ENCODE measurements at places on chromosomes 5 and 9.
A peak's percentile ranks its signal among the peaks of the same experiment; 100 is the strongest.

GRCh38 chr9:111961575-111961974, 65.0 kb downstream of the UGCG start:
- DNase-seq = no peak

DNA sequence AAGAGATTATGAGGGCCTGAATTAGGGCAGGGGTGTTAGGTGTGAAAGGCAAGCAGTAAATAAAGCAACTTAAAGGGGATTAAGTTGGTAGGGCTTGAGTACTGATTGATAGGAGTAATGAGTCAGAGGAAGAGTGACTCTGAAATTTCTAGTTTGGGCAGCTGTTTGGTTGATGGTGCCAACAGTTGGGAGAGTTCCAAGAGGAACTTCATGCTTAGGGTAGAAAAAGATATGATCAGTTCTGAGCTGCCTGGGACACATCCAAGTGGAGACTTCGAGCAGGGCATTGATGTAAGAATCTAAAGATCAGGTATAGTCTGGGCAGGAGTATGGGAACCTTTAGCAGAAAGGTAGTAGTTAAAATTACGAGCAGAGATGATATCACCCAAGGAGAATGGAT, 10.2 kb downstream of the MAMDC2 start:
- no peak for DNase-seq

DNA sequence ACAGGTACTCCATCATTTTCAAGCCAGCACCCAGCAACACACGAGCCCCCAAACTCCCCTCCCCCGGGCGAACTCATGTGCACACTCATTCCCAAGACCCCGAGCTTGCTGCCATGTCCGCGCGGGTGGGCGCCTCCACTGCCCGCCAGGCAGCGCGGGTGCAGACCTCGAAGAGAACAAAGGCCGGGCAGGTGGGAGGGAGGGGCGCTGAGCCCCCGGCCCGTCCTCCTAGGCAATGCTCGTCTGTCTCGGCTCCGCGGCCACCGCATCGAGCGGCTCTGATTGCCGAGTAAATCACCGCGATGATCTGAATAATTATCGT, 47.1 kb upstream of the PSD2 start:
- no peak for DNase-seq

GRCh38 chr5:9782826-9783560, 152.8 kb upstream of the TAS2R1 start:
- DNase-seq = no peak

DNA sequence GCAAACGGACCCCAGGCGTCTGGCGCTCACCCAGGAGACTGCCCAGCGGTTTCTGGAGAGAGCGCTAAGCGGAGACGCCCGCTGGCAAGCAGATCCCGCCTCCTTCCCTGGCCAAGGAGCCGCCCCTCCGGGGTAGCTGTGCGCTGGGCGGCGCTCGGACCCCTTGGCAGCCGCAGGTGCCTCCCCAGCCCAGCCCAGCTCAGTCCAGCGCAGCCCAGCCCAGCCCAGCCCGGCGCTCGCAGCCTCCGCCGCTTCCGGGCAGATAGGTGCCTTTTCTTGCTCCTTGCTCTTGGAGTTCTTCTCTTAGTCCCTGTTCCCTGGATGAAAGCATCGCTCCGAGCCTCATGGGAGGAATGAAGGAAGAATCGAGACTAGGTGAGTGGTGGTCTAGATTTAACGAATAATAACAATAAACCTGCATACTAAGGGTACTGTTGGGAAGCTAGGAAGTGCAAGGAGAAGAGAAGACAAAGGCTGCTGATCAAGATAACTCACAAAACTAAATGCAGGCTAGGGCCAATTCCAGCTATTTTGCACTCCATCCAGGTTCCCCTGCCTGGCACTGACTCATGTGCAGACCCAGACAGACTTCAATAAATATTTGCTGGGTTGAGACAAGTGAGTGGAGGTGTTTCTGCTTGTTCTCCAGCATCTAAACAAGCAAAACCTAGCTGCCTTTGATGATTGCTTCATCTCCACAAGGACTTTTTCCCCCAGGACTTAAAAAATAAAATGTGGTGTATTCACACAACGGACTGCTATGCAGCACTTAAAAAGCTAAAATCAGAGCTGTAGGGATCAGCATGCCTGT, at the start of gene STK32A:
TSS of gene STK32A (plus strand) at position 202 of the 811 bp plus-strand sequence. CDS start 4,609 bp downstream, outside the sequence.
- DNase-seq = no peak

DNA sequence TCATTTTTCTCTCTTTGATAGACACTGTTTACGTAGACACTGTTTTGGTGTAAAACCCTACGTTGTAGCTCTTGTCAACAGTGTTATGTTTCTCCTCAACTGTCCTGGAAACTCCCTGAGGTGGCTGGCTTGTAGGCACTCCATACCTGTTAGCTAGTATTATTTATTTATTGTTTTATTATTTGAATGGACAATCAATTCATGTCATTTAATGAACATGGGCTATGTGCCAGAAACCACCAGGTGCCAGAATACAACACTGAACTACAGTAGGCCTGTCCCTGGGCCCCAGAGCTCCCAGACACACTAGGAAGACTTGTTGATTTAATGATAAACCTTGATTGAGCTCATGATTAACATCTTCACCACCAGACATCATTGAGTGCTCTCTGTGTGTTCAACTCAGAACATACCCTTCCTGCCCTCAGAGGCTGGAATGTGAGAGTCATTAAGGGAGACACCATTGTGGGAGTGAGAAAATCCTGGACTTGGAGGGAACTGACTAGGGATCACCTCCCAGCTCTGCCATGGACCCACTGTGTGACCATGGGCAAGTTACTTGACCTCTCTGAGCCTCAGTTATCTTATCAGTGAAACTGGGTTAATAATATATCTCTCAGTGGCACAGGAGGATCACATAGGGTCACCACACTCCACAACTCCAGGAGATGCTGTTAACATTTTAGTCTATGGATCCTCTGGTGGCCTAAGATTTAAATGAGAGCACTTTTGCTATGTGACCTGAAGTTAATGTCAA, 19.2 kb downstream of the IRF1 start:
- no peak for DNase-seq

- DNase-seq = no peak
Observed at GRCh38 chr9:131391504-131391903, 2.4 kb upstream of the PRRC2B start.

DNA sequence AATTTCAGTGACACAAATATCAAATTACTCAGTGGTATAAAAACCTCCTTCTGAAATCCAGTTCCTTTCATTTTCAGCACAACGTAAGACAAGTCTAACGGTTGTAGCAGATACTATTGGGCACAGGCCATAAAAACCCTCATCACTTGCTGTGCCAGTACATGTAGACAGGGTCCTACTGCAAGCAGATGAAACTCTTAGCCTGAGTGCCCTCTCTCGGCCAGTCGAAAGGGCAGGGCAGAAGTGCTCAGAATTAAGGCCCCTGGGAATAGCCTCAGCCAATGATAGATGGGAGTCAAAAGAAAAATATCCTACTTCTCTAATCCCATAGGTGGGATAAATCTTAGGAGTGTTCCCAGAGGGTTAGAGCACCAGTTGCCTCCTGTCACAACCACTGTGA, 168.5 kb upstream of the FER start:
- no peak for DNase-seq

GRCh38 chr9:110126986-110127864, 80.7 kb downstream of the C9orf152 start:
- no peak for DNase-seq

DNA sequence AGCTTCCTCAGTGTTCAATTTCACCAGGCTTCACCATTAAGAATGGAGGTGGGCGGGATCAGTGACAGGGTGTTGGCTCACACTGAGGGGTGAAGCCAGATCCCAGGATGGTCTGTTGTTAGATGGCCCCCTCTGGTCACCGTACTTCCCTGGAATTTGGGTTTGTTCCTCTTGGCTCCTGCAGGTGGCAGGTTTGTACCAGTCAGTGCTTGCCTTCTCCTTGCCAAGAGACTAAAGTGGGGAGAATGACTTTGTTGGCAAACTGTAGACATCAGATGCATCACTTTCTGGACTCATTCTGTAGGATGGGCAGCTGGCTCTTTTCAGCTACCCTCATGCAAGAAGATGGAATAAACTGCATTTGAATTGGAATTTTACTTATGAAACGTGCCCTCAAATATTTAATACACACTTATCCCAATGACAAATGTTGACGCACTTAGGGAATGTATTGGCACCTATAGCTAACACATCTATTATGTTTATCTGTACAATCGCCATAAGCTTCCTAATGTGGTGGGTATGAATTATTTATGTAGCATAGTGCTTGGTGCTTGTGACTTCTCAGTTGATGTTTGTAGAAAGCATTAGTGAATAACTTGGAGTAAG, 31.4 kb upstream of the ANKRD55 start:
- DNase-seq = no peak

DNA sequence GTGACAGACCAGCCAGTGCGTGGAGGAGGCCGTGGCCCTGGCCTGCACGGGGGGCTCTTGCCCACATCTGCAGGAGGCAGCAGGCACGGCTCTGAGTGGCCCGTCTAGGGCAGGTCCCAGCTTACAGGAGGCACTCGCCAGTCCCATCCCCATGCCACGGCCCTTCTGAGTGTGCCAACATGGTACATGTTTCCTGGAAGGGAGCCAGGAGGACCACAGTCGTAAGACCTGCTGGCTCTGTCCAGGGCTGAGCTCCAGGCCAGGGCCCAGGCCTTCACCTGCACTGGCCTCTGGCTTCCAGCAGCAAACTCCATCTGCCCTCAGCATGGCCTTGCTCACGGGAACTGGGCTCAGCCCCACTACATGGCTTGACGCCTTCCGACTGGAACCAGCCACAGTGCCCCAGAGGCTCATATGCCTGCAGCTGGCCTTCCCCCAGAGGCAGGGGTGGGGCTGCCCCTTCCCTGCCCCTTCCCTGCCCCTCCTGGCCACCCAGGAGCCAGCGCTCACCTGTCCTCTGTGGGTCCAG, 3.8 kb downstream of the NKD2 start:
- no peak for DNase-seq

GRCh38 chr5:31048282-31049270, 144.9 kb upstream of the CDH6 start:
- no peak for DNase-seq

- no peak for DNase-seq
Observed at GRCh38 chr5:120852222-120852860, 388.2 kb downstream of the PRR16 start.

DNA sequence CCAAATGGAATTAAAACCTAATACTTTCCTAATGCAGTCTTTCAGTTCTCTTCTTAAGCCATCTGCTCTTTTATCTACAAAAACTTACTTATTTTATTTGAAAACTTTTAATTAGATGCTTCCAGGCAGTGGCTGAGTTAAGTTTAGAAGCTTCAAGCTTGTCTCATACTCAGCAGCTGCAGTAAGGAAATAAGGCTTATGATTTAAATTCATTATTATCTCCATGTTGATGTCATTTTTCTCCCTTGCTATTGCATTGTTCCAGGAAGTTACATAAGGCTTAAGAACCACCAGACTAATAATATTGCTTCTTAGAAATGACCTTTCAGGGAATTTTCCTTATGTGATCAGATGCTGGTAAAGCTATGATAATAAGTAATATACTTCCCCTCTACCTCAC, 119.6 kb downstream of the PPP2R2B start:
- no peak for DNase-seq

DNA sequence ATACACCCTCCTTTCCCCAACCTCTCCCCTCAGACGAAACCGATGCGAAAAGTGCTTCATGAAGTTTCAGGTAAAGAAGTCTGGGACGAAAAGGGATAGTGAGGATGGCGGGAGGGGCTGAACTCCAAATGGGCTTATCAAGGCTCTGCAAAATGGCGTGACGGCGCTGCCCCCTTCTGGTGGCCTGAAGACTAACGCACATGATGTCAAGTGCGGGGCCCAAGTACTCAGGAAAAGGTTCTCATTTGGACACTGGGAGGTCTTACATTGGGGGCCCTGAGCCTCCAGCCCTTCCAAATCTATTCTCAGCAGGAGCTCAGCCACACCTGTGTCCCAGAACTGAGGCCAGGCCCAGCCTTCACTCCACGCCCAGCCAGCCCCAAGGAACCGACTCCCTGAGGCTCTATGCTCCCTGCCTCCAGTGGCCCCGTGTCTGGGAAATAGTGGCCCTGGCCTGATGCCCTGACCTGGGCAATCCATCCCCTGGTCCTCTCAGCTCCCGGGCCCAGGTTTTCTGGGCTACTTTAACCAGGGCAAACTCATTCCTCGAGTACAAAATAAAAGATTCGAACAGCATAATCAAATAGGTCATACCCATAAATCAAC, 119.9 kb downstream of the KCNIP1 start:
- peak; percentile 50 for DNase-seq

- no peak for DNase-seq
Observed at GRCh38 chr9:109975574-109976295, 195.7 kb downstream of the PALM2AKAP2 start.

- DNase-seq = no peak
Observed at GRCh38 chr5:32428426-32428825, 16.1 kb downstream of the ZFR start.

Measured in GM10248 (cell line).